ENCODE measurements at places on chromosomes 7 and 10. TPM values are rescaled to one million over a fixed set of nuclear protein-coding genes. Genes with fewer than 3 reads are reported as not detected.

Gene SPDYE6
- not detected for total RNA-seq

GRCh38 chr10:71365366-71365765 is 31.4 kb upstream of the CDH23 start:
- DNase-seq: no peak
- H3K27me3 ChIP-seq: no peaks in the 10 kb centered on the region
- H3K27ac ChIP-seq: no peak overlapping the region
- no peak overlapping the region for H3K4me3 ChIP-seq
- peaks cover 11% of the 10 kb centered on the region for H3K36me3 ChIP-seq
- no peaks in the 10 kb centered on the region for H3K4me1 ChIP-seq

DNA sequence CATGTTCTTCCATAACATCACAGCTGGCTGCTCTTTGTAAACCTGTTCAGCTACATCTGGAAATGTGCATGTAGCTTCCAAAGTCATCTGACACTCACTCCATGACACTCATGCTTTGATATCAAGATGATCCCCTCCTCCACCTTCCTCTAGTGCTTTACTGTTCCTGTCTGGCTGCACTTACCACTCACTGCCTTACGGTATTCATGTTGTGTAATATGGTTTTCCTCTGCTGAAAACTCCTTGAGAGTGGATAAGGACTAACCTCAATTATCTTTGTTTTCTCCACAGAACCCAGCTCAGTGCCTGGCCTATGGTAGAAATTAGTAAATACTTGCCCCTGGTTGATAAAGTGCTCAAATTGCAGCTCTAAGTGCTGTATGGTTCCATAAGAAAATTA is 483.9 kb downstream of the HTR7 start:
- no peaks in the 10 kb centered on the region for H3K36me3 ChIP-seq
- no peaks in the 10 kb centered on the region for H3K4me1 ChIP-seq
- DNase-seq: no peak
- H3K27me3 ChIP-seq: no peaks in the 10 kb centered on the region
- no peak overlapping the region for H3K27ac ChIP-seq

Gene TRIM50
- total RNA-seq: not detected

Gene NPTX2
- total RNA-seq: 0.22 TPM
